Inflammatory macrophage treated with lipopolysaccharide for 1 hour (primary cell): ENCODE measurements at places on chromosomes 4 and X.

DNA sequence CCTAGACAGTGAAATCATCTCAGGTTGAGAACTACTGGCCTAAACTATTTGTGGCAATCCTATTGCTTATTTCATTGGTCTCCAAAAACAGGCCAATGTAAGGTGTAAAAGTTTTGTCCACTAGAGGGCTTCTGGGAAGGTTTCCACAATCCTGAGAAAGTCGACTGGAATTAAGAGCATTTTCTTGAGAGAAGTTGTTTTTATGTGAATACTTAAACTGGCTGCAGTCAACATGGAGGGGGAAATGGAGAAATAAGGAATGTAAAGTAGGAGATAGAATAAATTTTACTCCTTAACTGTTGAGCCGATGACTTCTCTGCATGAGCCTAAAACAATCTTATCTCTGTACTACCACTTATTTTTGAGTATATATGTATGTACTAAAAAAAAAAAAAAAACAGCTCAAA, 11.0 kb upstream of the EIF4E start:
- DNase-seq, result peak; percentile 43

GRCh38 chr4:69754926-69755580, 5.4 kb downstream of the SULT1B1 start:
- DNase-seq, result no peak

DNA sequence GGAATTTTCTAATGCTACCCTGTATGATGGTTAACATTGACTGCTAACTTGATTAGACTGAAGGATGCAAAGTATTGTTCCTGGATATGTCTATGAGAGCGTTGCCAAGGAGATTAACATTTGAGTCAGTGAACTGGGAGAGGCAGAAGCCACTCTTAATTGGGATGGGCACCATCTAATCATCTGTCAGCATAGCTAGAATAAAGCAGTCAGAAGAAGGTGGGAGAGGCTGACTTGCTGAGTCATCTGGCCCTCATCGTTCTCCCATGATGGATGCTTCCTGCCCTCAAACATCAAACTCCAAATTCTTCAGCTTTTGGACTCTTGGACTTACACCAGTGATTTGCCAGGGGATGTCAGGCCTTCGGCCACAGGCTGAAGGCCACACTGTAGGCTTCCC, 878.5 kb downstream of the PCDH7 start:
- no peak for DNase-seq

- no peak for DNase-seq
These were observed 101.4 kb upstream of the FAT1 start for GRCh38 chr4:186825069-186825468.

DNA sequence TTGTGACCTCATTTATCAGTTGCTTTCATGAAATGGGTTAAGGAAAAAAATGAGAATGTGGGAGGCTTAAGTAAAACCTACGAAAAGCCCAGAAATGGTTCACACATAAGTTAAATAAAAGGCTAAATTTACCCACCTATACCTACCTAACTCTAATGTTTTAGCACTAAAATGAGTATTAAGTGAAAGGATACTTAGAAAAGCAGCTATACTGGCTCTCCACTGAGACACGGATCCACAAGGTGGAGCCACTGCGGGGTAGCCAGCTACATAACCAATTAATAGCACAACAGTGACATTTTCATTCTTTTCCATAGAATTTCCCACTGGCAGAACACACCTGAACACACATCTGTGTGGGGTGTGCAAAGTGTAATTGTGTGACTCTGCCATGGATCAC, 101.9 kb downstream of the MAML3 start:
- peak; percentile 59 for DNase-seq

GRCh38 chr4:93263166-93263565, 565.4 kb upstream of the ATOH1 start:
- DNase-seq, result no peak

- DNase-seq, result no peak
These were observed 17.7 kb upstream of the SLC25A43 start for GRCh38 chrX:119381349-119381944.

- DNase-seq, result no peak
These were observed 197.8 kb downstream of the PDGFC start for GRCh38 chr4:156773648-156774357.

- no peak for DNase-seq
These were observed 235.9 kb upstream of the PCDH18 start for GRCh38 chr4:137768196-137768595.

DNA sequence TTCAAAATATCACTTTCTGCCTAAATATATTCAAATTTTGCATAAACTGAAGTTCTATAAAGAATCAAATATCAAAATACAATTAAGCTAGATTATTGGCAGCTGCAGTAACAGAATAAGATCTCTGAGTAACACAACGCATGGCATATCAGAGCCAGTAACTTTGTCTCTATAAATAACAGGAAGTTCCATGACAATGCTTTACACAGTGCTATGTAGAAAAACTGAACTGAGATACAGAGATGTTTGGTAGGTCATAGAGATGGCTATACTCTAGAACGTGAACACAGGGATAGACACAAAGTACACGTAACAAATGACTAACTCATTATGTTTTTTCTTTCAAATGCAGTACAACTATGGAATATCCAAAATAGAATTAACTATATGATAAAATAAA, 18.2 kb downstream of the UBE2D3 start:
- no peak for DNase-seq

- no peak for DNase-seq
These were observed 194.0 kb upstream of the CASK start for GRCh38 chrX:42117318-42117717.

- no peak for DNase-seq
These were observed 46.5 kb upstream of the FAT4 start for GRCh38 chr4:125268068-125268755.

DNA sequence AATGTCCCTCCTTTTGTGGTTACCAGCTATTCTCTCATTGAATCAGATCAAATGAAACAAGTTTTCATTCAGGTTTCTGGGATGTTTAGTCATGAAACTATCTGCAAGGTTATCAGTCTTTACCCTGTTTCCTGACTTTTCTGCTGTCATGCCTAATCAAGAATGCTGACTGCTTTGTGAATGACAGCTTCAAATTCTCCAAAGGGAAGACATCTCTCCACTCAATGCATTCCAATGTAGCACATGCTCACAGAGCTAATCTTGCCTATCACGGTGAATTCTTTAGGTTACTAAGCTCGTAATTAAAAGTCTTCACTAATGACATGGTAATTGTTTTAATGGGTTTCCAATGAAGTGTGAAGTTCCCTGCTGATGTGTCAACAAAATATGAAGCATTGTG, 1068.5 kb downstream of the PCDH7 start:
- DNase-seq, result no peak

DNA sequence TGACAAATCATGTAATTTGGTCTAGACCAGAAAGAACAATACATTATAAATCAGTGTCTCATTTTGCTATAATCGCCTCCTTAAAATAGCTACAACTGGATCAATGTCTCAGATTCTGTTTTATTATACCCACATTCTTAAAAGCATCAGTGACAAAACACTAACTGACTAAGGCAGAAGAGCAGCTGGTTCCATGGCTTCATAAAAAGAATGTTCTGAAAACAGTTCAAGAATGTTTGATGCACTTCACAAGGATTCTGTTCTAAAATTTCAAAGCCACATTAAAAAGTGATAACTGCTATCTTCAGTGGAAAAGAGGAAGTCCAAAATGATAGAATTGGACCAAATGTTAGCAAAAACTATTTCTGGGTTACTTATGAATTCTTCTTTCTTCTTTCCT, 69.8 kb downstream of the COL25A1 start:
- no peak for DNase-seq

DNA sequence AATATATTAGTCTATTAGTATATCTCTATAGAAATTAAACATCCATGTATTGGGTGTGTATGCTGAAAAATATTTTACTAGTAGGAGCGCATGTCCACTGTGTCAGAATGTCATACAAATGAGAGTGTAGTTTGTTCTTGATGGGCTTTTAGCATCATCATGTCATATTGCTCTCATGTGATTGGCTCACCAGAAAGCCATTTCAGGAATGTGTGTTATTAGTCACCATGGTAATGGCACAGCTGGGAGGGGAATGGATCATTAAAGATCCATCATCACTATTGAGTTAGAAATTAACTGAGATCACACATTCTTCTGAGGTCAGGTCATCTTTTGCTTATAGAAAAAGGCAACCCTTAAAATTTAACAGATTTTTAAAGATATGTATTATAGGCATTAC, 77.3 kb downstream of the PHEX start:
- no peak for DNase-seq

DNA sequence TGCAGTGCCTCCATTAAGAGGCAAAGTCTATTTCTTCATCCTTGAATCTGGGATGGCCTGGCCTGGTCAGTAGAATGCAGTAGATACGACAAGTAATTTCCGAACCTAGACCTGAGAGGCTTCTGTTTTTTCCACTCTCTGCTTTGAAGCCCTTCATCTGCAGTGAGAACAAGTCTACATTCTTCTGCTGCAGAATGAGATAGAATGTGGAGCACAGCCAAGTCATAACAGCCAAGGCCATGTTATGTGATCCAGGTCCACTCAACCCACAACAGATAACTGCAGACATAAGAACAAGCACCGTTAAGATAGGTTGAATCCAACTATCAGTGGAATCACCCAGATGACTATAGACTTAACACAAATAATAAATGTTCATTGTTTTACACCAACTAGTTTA, 1297.7 kb downstream of the C4orf33 start:
- no peak for DNase-seq

GRCh38 chrX:29841750-29842149, 373.6 kb upstream of the MAGEB2 start:
- DNase-seq, result no peak

- DNase-seq, result no peak
These were observed at the start of gene PHOX2B for GRCh38 chr4:41748571-41749475. PHOX2B (minus strand) TSS chr4:41748725; CDS start chr4:41748610, 115 bp downstream.

DNA sequence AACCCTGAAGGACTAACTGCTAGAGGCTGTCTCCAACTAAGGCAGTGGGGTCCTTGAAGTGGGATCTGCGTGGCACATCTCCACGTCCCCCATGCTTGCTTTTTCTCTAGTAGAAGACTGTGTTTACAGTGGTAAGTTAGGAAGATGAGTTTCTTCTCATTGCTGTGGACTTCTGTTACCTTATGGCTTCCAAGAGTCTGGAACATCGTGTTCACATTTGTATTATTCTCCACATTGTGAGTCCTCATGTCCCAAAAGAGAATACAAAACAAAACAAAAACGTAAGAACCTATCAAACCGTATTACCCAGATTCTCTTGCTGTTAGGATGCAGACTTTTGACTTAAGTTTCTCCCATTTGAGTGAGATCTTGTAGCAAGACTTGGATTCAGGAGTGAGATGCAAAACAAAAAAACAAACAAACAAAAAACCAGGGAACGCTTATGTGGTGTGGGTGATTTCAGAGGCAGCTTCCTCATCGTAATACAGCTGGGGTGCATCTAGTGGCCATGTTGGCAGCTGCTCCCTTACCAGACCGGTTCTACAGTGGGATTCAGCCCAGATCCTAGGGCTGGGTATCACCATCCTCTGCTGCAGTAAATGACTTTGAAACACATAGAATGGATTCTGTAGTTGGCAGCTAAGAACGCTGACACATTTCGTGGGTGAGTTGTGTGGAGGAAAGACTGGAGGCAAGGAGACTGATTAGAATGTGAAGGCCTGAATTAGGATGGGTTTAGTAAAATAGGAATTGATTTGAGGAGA, 41.3 kb downstream of the TMEM131L start:
- DNase-seq, result no peak

- DNase-seq, result no peak
These were observed 76.3 kb downstream of the SYNPO2 start for GRCh38 chr4:118964891-118965411.
